Prostate gland (tissue), 2 donors: ENCODE measurements at places on chromosomes 3 and 15. TPM values are rescaled to one million over a fixed set of nuclear protein-coding genes. Genes with fewer than 3 reads are reported as not detected.

The MEIS2 gene
- total RNA-seq, result 53.4 TPM

- no peaks in the 10 kb centered on the region for H3K27me3 ChIP-seq
- no peak overlapping the region for H3K27ac ChIP-seq
- no peaks in the 10 kb centered on the region for H3K4me1 ChIP-seq
Observed at GRCh38 chr3:81425198-81425868, 336.1 kb downstream of the GBE1 start.

- no peaks in the 10 kb centered on the region for H3K4me1 ChIP-seq
- no peak overlapping the region for H3K27ac ChIP-seq
- DNase-seq, result no peak
- no peaks in the 10 kb centered on the region for H3K27me3 ChIP-seq
- no peak overlapping the region for H3K4me3 ChIP-seq
Observed at GRCh38 chr3:146948186-146948585, 343.0 kb upstream of the PLSCR5 start.

The IMPDH2 gene
- total RNA-seq, result 110 TPM

- H3K36me3 ChIP-seq, result no peaks in the 10 kb centered on the region
- H3K27me3 ChIP-seq, result no peaks in the 10 kb centered on the region
- no peaks in the 10 kb centered on the region for H3K4me1 ChIP-seq
- H3K4me3 ChIP-seq, result peak overlapping the region; percentile 49
- H3K27ac ChIP-seq, result peak overlapping the region; percentile 55
Observed at GRCh38 chr3:3798631-3799113, 559 bp upstream of the LRRN1 start.

DNA sequence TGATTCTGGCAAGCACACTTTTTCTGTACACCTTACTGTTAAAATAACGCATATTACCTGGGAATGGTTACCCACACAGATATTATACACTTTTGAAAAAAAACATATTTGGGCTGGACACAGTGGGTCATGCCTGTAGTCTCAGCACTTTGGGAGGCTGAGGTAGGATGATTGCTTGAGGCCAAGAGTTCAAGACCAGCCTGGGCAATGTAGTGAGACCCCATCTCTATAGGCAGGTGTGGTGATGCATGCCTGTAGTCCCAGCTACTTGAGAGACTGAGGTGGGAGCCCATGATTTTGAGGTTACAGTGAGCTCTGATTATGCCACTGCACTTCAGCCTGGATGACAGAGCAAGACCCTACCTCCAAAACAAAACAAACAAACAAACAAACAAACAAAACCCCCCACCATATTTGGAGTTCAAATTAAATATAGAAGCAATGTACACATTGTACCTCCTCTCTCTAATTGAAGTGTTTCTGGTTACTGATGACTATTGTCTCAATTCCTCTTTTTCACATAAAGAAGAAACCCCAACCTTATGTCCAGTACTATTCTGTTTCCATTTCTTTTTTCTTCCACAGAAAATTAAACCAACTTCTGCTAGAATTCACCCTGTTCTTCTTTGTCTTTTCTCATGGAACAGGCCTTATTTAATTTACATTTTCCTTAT is 152.6 kb upstream of the UMPS start:
- no peak overlapping the region for H3K4me3 ChIP-seq
- no peaks in the 10 kb centered on the region for H3K36me3 ChIP-seq

- no peak overlapping the region for H3K4me3 ChIP-seq
- H3K27me3 ChIP-seq, result no peaks in the 10 kb centered on the region
- no peaks in the 10 kb centered on the region for H3K4me1 ChIP-seq
- peaks cover 26% of the 10 kb centered on the region for H3K36me3 ChIP-seq
Observed at GRCh38 chr3:12588039-12589009, 31.4 kb downstream of the MKRN2 start.

DNA sequence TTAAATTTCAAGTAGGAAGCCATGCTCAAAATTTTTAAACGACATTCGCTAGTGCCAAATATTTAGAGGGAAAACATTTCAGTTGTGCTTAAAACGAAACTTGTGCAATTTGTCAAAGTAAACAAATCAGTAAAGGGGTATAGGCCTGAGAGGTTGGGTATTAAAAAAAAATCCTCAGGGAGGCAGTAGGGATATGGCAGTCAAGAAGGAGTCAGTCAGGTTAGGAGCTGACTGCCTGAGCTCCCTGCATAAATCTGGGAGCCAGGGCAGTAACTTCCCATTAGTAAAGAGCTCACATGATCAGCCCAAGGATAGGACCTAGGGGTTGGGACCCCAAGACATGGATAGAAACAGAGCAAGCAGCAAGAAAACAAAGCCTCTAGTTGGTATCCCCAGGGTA is 120.7 kb upstream of the STAC start:
- no peaks in the 10 kb centered on the region for H3K27me3 ChIP-seq
- H3K4me3 ChIP-seq, result no peak overlapping the region
- H3K36me3 ChIP-seq, result no peaks in the 10 kb centered on the region
- H3K4me1 ChIP-seq, result no peaks in the 10 kb centered on the region

GRCh38 chr15:64067564-64068030 is 21.3 kb upstream of the DAPK2 start:
- no peaks in the 10 kb centered on the region for H3K36me3 ChIP-seq
- no peak overlapping the region for H3K4me3 ChIP-seq
- peaks cover 11% of the 10 kb centered on the region for H3K4me1 ChIP-seq
- peak overlapping the region; percentile 44 for H3K27ac ChIP-seq
- DNase-seq, result peak; percentile 57

- no peak overlapping the region for H3K4me3 ChIP-seq
- H3K27me3 ChIP-seq, result no peaks in the 10 kb centered on the region
- no peak overlapping the region for H3K27ac ChIP-seq
- DNase-seq, result no peak
Observed at GRCh38 chr3:61777483-61777882, 216.1 kb downstream of the PTPRG start.

DNA sequence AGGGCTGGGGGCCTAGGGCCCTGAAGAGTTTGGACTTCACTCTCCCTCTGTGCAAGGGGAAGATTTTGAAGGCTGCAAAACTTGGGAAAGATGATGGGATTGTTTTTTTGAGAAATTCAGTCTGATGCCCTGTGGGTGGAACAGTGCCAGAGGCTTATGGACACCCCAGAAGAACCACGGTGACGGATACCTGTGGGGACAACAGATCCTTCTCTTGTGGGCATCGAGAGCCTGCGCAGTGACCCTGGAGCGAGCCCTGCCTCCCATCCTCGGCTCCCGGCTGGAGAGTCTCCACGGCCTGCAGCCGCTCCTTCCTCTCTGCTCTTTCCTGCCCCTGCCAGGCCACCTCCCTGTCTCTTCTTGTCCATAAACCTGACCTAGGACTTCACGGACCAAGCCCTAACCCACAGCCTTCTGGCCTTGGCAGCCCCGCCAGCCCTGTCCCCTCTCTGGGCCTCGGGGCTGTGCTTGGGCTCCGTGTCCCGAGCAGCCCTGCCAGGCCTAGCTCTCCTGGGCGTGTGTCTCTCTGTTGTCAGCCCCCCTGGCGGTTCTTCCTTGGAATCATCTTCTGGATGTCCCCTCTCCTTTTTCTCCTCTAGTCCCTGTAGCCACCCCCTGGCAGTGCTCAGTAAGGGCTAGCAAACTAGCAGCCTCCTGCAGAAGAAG is 98.4 kb downstream of the VGLL4 start:
- no peak overlapping the region for H3K4me3 ChIP-seq
- no peaks in the 10 kb centered on the region for H3K4me1 ChIP-seq
- H3K27ac ChIP-seq, result peak overlapping the region; percentile 21
- DNase-seq, result no peak

GRCh38 chr15:48493084-48493762 is 152.3 kb downstream of the FBN1 start:
- no peaks in the 10 kb centered on the region for H3K4me1 ChIP-seq
- H3K27ac ChIP-seq, result peak overlapping the region; percentile 41
- H3K36me3 ChIP-seq, result no peaks in the 10 kb centered on the region
- DNase-seq, result no peak
- H3K27me3 ChIP-seq, result no peaks in the 10 kb centered on the region

DNA sequence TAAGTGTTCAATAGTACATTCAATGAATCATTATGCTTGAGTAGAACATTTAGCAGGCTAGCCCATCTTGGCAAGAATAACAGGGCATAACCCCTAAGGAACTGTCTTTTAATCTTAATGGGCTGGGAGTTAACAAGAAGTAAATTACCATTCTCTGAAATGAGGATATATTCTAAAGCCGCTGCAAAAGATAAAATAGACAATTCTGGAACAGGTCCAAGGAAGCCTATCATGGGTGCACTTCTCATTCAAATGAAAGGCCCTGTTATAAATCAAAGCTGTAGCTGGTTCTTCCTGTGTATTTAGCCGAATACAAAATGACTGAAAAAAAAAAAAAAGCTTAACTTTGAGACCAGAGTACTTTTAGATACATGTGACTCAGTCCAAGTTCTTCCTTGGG is 15.6 kb downstream of the MTHFS start:
- H3K4me1 ChIP-seq, result no peaks in the 10 kb centered on the region
- no peak for DNase-seq
- no peak overlapping the region for H3K27ac ChIP-seq
- no peak overlapping the region for H3K4me3 ChIP-seq

DNA sequence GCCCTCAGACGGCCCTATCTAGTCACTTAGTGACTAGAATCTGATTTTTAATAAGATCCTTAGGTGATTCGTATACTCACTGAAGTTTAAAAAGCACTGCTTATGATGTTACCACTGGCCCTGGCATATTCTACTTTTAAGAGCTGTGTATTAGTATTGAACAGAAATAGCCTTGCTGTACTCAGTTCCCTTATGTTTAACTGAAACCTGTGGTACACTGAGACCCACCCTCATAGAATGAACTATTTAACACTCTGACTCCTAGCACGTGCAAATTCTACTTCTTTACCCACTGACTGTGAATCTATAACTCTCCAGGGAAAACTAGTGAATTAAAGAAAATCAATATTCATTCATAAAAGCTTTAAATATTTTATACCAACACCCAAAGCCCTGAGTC is 108.9 kb downstream of the CCNL1 start:
- no peaks in the 10 kb centered on the region for H3K36me3 ChIP-seq
- H3K4me1 ChIP-seq, result no peaks in the 10 kb centered on the region
- no peak overlapping the region for H3K4me3 ChIP-seq
- no peak overlapping the region for H3K27ac ChIP-seq
- H3K27me3 ChIP-seq, result no peaks in the 10 kb centered on the region

DNA sequence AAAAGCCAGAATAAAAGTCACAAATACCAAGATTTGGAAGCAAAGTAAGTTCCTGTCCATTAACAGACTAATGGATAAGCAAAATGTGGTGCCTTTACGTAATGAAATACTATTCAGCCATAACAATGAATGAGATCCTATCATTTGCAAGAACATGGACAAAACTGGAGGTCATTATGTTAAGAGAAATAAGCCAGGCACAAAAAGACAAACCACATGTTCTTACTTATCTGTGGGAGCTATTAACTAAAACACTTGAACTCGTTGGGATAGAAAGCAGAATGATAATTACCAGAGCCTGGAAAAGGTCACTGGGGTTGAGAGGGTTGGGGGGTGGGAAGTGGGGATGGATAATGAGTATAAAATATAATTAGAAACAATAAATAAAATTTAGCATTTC is 1015.9 kb downstream of the OTOL1 start:
- H3K27ac ChIP-seq, result no peak overlapping the region
- H3K4me3 ChIP-seq, result no peak overlapping the region
- no peaks in the 10 kb centered on the region for H3K36me3 ChIP-seq
- no peak for DNase-seq

GRCh38 chr3:136069933-136070332 is 104.4 kb downstream of the PPP2R3A start:
- H3K4me1 ChIP-seq, result no peaks in the 10 kb centered on the region
- H3K4me3 ChIP-seq, result no peak overlapping the region
- no peak overlapping the region for H3K27ac ChIP-seq
- H3K36me3 ChIP-seq, result no peaks in the 10 kb centered on the region
- no peak for DNase-seq
- H3K27me3 ChIP-seq, result no peaks in the 10 kb centered on the region

DNA sequence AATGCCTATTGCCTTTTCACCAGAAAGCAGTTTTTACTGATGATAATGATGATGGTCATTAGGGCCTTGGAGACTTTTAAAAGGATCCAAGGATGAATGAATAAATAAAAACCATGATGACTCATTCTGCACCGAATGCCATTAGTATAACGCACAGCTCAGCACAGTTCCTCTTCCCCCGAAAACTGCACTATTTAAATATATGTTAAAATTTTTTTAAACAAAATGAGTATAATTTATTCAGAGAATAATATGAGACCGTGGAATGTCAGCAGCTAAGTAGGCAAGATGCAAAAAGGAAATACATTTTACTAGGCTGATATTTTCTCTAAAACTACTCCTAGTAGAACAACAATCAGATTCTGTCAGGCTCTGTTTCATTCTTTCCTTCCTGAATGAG is 83.4 kb upstream of the NANOGP8 start:
- no peak for DNase-seq
- no peaks in the 10 kb centered on the region for H3K4me1 ChIP-seq
- no peak overlapping the region for H3K27ac ChIP-seq
- no peaks in the 10 kb centered on the region for H3K27me3 ChIP-seq
- no peaks in the 10 kb centered on the region for H3K36me3 ChIP-seq
- H3K4me3 ChIP-seq, result no peak overlapping the region

DNA sequence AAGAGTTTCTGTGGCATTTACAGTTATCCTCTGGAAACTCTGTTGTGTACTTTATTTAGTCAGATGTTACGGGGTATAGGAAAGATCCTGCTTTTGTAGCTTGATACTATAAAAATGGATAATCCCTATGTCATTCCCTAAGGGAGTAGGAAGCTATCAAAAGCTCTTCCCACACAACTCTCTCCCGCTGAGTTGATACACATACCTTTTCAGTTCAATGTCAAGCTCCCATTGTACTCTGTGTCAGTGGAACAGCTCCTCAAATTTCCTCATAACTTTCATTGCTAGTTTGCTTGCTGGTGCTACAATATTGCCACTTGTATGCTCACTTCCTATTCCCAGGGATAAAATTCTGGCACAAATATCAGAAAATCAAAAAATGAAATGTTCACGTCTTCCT is 893.3 kb upstream of the GBE1 start:
- no peak overlapping the region for H3K4me3 ChIP-seq
- no peaks in the 10 kb centered on the region for H3K36me3 ChIP-seq
- no peaks in the 10 kb centered on the region for H3K27me3 ChIP-seq
- H3K27ac ChIP-seq, result no peak overlapping the region
- DNase-seq, result no peak
- H3K4me1 ChIP-seq, result no peaks in the 10 kb centered on the region

The SERPINI2 gene
- not detected for total RNA-seq

The KIF7 gene
- total RNA-seq, result 10.3 TPM

GRCh38 chr15:67839929-67840748 is at the start of gene RNU6-1:
Gene RNU6-1, minus strand, starts transcription at chr15:67840045.
- H3K4me3 ChIP-seq, result peak within 1 kb of the TSS; percentile 79
- no peaks in the 10 kb centered on the region for H3K36me3 ChIP-seq

GRCh38 chr3:97010881-97011657 is 196.7 kb downstream of the EPHA6 start:
- no peaks in the 10 kb centered on the region for H3K36me3 ChIP-seq
- H3K4me1 ChIP-seq, result no peaks in the 10 kb centered on the region
- H3K27me3 ChIP-seq, result no peaks in the 10 kb centered on the region
- no peak overlapping the region for H3K27ac ChIP-seq
- DNase-seq, result no peak

- H3K27ac ChIP-seq, result peak overlapping the region; percentile 68
- no peak overlapping the region for H3K4me3 ChIP-seq
- no peak for DNase-seq
- no peaks in the 10 kb centered on the region for H3K27me3 ChIP-seq
- H3K36me3 ChIP-seq, result no peaks in the 10 kb centered on the region
Observed at GRCh38 chr15:48395521-48396011, 64.3 kb downstream of the DUT start.
